Stimulated activated CD4-positive, alpha-beta T cell treated with anti-CD3 and anti-CD28 coated beads, TNF-alpha, amount 100 ng/mL, for 1 hour (primary cell): ENCODE measurements at places on chromosomes 1 and 21.

GRCh38 chr1:62891956-62892562 lies 108.1 kb downstream of the ATG4C start:
- DNase-seq, result no peak

DNA sequence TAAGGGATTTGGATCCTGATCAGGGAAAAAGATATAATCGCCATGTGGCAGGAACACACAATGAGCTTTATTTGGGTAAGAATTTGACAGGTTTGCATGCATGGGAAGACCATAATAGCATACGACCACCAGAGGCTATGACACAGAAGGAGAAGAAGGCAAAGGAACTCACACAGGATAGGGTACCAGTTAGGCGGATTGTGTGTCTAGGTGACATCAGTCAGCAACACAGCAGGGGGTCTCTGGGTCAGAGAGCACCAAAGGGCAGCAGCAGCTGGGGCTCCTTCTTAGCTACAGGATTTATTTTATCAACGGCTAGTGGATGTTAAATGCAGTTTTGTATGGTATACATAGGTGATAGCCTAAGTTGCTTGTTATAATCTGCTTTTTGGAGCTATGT lies 551.3 kb downstream of the KCNT2 start:
- no peak for DNase-seq

- no peak for DNase-seq
These were observed 484.9 kb downstream of the NPHP4 start for GRCh38 chr1:5507340-5507739.

DNA sequence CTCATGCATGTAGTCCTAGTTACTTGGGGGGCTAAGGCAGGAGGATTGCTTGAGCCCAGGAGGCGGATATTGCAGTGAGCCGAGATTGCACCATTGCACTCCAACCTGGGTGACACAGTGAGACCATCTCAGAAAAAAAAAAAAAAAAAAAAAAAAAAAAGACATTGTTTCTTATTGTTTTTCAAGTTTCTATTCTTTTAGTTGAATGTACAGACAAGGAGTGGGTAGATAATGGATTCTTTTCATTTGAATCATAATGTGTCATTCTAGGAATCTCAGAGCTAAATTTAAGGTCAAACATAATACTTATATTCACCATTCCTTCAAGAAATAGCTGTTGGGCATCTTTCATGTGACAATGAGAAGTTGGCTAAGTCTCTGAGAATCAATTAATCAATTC lies 157.0 kb upstream of the C21orf91 start:
- no peak for DNase-seq

- DNase-seq, result no peak
These were observed 5.7 kb downstream of the ALG14 start for GRCh38 chr1:95067062-95067461.

DNA sequence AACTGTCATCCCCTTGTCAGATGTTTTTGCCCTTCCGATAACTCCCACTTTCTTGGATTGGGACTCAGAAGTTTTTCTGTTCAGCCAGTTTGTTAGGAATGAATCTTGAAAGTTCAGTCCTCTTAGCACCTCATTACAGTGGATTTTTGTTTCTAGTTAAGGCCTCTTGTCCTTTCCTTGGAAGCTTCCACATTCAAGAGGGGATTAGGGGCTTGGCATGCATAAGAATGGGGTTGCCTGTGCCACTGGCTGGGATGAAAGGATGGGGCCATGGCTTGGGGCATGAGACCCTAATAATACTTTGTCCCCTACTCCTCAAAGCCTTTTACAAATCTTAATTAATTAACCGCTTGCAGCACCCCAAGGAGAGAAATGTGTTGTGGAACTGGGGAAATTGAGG lies 2.4 kb upstream of the DHDDS start:
- no peak for DNase-seq

DNA sequence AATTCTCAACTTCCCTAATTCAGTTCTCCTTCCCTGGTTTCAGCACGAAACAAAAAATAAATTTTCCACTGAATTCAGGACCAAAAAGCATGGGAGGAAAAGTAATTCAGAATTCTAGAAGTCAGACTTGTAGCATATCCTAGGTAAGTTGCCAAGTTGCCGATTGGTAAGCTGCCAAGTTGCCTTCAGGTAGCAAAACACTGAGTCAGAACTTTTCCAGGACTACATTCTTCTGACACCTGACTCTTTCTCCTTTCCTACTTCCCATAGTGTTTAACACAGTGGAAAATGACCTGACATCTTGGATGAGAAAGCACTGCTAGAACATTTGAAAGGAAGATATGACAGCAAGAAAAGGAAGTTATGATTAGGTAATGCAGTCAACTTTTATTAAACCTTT lies 322.8 kb downstream of the SPATA17 start:
- no peak for DNase-seq

- no peak for DNase-seq
These were observed 38.9 kb upstream of the ZBTB18 start for GRCh38 chr1:244012202-244012601.

DNA sequence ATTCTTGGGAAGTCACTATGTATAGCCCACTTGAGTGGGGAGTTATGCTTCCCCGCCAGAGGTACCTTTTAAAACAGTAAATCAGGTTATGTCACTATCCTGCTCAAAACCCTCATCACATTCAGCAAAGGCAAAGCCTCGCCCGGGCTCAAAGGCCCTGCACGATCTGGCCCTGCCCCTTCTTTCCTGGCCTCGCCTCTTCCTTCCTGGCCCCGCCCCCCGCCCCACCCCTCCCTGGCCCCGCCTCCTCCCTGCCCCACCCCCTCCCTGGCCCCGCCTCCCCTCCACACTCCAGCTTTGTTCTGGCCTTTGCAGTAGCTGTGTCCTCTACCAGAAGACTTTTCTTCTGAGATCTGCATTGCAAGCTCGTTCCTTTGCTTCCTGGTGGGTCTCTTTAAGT lies 6.6 kb downstream of the LDLRAD2 start:
- peak; percentile 5 for DNase-seq

DNA sequence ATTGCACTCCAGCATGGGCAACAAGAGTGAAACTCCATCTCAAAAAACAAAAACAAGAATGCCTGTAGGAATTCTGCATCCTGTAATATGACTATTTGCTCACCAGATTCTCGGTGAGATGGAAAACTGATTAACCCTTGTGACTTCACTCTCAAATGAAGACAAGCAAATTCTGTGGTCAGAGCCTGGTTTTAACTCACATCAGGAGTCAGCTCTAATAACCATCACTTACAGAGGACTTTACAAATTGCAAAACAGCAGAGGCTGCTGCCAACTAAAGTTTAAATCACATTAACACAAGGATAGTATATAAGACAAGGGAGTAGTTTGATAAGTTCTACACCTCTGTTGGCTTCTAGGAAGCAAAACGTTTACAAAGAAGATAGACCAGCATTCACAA lies 35.7 kb upstream of the FAM163A start:
- DNase-seq, result no peak

DNA sequence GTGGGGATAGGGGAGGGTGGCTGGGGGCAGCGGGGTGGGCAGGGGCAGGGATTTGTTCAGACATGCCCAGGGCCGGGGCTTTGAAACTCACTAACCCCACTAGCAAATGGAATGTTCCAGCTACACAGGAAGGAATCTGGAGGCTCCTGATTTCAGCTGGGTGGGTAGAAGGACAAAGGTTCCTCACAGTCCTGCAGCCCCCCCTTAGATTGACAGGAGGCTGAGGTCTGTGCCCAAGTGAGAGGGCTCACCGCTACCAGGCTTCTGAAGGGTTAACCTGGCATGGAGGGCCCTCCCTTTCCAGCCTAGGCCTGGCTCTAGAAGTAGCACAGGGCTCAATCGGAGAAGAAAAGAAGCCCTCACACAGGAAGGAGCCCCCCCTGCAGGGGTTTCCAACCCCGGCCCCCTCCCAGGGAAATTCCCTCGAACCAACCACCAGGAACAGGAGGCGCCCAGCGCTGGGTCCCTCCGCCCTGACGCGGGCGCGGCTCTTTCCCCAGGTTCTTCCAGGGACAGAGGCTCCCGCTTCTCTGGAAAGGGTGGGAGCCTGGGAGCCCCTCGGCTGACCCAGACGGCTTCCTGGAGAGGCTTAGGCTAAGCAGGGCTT lies 3.3 kb downstream of the EPHA2 start:
- no peak for DNase-seq

- DNase-seq, result no peak
These were observed 217.4 kb upstream of the KCNK2 start for GRCh38 chr1:214864896-214865688.

DNA sequence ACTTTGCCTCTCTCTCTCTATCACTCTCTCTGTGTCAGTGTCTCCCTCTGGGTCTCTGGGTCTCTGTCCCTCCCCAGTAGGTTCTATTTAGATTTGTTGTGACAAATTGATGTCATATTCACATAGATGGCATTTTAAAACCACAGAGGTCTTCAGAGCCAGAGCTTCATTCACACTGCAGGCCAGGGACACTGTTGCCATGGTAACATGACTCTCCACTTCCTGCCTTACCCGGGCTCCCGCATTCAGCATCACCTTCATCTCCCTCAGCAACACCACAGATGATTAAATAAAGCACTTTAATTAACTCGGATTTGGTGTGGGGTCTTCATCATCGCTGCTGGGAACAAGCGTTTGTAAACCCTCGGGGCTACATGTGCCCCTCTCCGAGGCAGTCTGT lies 132.6 kb downstream of the ETS2 start:
- no peak for DNase-seq

DNA sequence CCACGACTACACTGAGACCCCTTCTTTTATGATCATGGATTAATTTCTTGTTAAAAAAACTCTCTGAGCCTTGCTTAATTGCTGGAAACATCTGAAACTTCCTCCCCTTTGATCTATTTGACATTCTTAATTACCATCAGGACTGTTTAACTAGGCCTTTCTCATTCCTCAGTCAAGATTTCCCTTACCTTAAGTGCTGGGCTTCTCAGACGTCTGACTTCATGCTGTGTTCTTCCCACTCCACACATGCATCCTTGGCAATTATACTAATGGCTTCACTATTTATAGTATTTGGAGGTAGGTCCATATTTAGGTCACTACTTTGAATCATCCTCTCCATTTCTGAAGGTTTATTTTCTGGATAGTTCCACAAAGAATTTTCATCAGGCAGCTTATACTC lies 341.3 kb upstream of the TMPRSS15 start:
- DNase-seq, result no peak

DNA sequence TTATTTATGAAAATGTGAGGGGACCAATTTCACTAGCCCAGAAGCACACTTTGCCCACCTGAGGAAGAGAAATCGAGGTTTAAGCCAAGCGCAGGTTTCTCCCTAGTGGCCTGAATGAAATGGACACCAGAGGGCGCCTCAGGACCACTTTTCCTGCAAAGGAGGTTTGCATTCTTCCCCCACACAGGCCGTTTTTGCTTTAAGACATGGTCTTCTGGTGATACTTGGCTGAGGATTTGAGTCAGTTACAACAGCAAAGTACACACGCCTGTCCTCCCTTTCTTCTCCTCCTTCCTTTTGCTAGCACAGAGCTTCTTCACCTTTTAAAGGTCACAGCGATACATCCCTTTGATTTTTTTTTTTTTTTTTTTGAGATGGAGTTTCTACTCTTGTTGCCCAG lies 5.4 kb downstream of the PLA2G2E start:
- DNase-seq, result peak; percentile 42

DNA sequence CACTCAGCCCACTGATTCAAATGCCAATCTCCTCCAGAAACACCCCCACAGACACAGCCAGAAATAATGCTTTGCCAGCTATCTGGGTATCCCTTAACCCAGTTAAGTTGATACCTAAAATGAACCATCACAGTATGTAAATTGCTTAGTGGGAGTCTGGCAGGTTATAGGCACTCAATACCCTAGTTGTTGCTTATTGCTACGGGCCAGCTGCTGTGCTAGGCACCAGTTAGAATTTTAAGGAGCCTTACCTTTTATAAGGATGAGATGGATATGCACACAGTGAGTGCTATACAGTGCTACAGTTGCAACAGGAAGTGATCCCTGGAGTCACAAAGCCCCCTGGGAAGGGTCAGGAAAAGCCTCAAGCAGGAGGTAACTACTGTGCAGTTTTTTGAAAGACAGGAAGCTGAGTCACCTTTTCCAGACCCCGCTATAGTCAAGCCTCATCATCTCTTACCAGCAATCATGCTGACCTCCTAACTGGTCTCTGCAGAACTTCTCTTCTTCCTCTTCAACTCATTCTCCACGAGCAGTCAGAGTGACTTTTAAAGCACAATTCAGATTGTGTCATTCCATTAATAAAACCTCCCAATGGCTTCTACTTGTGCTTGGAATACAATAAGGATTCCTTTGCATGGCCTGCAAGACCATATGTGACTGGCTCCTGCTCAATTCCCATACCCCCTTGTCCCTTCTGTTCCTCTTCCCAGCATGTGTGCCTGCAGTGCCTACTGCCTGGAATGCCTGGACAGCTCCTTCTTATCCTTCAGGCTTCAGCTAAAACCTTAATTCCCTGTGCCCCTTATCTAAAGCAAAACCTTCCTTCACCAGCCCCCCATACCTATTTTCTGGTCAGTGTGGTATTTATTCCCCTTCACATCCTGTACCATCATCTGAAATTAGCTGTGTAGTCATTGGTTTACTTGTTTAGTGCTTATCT lies 10.4 kb upstream of the TLR5 start:
- DNase-seq, result no peak

DNA sequence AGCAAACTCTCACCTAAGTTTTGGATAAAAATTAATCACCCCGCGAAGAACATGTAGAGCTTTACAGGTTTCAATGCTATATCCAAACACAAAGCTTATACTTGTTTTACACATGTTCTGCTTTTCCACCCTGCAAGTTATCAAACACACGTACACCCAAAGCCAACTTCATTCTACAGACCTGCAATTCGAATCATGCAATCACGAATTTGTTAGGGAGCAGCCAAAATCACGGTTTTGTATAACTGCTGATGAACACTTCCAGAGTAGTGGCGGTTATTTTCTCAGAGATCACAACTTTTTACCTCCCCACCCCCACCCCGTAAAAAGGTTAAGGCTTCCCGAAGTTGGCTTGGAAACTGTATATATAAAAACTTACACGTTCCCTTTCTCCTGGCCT lies 1.4 kb downstream of the HMGN1 start:
- DNase-seq, result no peak

GRCh38 chr1:36803868-36804570 lies 230.3 kb downstream of the GRIK3 start:
- no peak for DNase-seq

GRCh38 chr1:231934797-231935196 lies 308.2 kb downstream of the DISC1 start:
- no peak for DNase-seq

GRCh38 chr1:19475296-19475695 lies 10.0 kb downstream of the CAPZB start:
- no peak for DNase-seq

GRCh38 chr1:4736254-4736653 lies 81.8 kb downstream of the AJAP1 start:
- no peak for DNase-seq

DNA sequence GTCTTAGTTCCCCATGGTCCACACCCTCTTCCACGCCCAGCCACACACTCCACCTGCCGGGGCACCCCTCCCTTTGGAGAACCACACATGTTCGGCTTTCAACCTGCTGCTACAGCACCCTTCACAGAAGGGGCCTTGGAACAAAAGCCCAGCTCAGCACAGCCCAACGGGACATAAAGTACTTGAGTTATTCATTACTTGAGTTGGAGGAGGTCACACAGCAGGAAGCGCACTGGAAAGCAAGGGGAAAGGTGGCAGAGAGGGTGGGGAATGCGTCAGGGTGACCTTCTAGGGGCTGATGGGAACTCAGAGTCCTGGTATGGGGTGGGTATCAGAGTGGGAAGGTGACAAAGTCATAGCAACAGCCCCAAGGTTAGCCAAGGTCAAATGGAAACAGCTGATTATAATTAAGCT lies 3.0 kb upstream of the ATP1B1 start:
- DNase-seq, result no peak
